ENCODE measurements at places on chromosomes 3 and 15.

- no peak for DNase-seq
These were observed 8.0 kb downstream of the IGSF10 start for GRCh38 chr3:151452841-151453240.

DNA sequence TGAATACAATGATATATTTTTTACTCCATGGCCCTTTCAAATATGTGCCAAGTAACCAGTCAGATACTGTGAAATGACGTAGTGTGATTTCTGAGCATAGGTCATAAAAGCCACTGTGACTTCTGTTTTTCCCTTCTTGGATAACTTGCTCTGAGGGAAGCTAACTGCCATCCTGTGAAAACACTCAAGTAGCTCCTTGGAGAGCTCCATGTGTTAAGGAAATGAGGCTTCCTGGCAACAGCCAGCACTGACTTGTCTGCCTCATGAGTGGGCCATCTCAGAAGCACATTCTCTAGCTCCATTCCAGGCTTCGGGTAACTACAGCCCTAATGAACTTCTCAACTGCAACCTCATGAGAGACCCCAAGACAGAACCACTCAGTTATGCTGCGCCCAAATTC, 9.5 kb upstream of the CCDC80 start:
- DNase-seq: no peak

- DNase-seq: peak; percentile 35
These were observed 66.4 kb upstream of the GOLIM4 start for GRCh38 chr3:168162172-168162571.

- no peak for DNase-seq
These were observed 38.5 kb downstream of the ZBTB20 start for GRCh38 chr3:115108614-115109013.

DNA sequence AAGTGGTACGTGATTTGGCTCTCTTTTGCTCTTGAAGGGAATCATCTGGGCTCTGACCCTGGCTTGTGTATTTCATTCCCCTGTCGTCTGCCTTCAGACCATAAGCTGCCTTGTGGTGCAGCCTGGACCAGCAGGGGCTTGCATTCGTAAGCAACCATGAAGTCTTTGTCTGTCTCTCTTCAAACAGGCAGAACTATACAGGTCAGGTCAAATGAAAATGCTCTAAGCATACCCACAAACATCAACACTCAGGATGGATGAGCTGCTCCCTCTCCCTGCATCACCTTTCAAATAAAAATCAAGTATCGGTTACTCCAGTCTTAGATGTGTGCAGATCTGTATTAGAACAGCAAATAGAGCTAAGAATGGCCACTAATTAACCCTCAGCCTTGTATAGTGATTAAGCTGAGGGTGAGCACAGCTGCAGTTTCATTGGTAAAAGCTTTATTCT, 268.6 kb upstream of the UBE2E1 start:
- DNase-seq: peak; percentile 18

GRCh38 chr3:196207833-196208607, 3.2 kb downstream of the ZDHHC19 start:
- no peak for DNase-seq

- peak; percentile 63 for DNase-seq
These were observed 162.5 kb downstream of the FMN1 start for GRCh38 chr15:33032053-33032452.

GRCh38 chr3:47404955-47405790, 24.4 kb downstream of the PTPN23 start:
- DNase-seq: peak; percentile 41

DNA sequence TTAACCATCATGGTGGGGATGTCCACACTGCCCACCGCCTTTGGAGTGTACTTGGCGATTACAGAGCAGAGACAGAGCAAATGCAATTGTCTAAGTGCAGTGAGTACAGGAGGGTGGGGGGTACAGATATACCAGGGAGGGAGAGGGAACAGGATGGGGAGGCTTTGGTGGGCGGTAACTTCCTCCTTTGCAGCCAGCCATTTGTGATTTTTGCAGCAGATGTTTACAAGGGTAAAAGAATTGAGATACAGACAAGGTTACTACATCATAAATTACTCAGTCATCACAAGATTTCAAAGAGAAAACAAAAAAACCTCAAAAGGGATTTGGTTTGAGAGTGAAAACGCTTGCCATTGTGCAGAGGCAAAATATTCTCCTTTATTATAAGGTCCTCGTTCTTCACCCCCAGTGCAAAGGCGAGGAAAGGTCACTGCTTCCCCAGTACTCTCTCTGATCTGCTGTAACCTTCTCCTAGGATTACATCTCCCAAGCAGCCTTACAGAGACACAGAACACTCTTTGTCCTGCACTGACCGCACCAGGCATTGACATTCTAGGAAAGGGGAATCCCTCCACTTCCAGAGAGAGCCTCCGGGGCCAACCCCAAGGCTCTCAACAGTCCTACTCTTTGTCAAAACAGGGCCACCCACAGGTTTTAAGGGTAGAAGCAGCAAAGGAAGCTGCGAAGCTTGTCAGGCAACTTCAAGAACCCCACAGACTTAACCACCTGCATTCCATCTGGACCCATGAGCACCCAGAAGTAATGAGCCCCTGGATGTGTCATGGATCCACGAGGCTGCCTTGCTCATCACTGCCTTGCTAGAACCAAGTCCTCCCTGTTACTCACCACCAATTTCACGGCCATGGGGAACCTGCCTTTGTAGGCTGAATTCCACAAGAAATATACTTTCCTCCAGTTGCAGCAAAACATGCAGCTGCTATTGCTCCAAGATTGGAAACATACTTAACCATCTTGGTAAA, 117.3 kb downstream of the ADAMTS17 start:
- peak; percentile 22 for DNase-seq

GRCh38 chr3:127679534-127680145, 6.9 kb downstream of the ABTB1 start:
- DNase-seq: no peak

- DNase-seq: no peak
These were observed 716.9 kb downstream of the AGBL1 start for GRCh38 chr15:86796521-86796920.

DNA sequence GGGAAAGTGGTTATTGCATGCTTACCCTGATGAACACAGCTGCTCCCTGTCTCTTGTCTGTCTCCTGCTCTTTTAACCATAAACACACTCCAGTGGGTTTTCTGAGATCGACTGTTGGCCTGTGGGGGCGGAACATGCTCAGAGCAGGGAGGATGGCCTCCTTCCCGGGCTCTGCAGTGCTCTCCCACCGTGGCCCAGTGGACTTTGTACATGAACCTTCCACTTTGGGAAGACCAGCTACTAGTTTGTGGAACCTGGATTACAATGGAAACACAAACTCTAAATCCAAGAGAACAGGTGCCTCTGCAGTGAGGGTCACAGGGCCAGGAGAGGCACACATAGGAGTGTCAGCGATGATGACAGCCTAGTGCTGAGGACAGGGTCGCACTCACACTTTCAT, 56.5 kb downstream of the KLF13 start:
- DNase-seq: no peak

GRCh38 chr3:124373524-124373923, 356.7 kb upstream of the UMPS start:
- no peak for DNase-seq

DNA sequence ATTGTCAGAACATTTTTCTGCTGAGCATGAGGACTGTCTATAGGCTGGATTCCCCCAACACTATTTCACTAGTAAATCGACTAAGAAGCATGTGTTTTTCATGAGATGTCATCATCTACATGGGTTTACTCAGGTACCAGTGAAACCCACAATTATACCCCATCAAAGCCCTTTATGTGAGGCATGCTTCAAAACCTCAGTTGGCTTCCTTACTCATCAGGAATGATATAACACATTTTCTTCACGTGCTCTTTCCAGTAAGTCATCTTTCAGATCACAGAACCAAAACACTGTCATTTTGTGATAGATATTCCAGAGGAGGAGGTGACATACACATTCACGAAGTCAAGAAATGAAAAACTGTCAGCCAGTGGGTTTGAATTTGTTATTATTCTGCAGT, 116.5 kb downstream of the ANO10 start:
- DNase-seq: no peak

DNA sequence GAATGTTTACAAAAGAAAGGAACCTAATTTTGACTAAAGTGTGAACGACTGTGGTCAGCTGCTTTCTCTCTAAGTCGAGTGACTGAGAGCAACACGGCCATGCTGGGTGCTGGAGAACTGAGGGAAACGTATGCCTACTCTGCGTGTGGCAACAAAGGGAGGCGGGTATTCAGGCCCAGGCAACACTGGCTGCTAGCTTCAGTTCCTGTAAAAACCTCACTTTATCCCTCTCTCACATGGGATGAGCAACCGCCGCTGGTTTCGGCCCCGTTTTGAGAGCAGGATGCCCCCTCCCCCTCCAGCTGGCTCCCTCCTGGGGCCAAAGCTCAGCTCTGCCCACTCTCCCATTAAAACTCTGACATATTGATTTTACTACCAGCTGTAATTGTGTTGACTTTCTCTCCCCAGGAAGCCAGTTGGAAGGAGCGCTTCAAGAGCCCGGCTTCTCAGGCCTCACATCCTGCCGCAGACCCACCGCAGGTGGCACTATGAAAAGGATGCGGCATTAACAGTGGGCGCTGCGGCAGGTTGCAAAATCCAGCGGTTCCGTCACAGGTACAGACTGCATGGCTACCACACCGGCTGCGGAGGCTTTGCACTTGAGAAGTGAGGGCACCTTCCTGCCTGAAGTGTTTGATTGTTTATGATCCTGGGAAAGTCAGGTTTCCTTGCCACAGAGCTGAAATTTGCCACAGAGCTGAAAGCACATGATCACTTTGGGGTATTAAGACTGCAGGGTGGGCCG, 12.7 kb downstream of the PLXND1 start:
- no peak for DNase-seq

GRCh38 chr3:55782351-55782750, 295.2 kb upstream of the WNT5A start:
- DNase-seq: no peak

- no peak for DNase-seq
These were observed 73.7 kb downstream of the CCNL1 start for GRCh38 chr3:157086060-157086750.

- peak; percentile 19 for DNase-seq
These were observed 83.1 kb upstream of the PLCL2 start for GRCh38 chr3:16801698-16802097.

GRCh38 chr3:43765521-43765971, 74.8 kb downstream of the ABHD5 start:
- peak; percentile 15 for DNase-seq

GRCh38 chr15:63928185-63928842, 94.6 kb upstream of the HERC1 start:
- no peak for DNase-seq

GRCh38 chr3:159786489-159787177, 202.0 kb upstream of the IL12A start:
- DNase-seq: no peak

DNA sequence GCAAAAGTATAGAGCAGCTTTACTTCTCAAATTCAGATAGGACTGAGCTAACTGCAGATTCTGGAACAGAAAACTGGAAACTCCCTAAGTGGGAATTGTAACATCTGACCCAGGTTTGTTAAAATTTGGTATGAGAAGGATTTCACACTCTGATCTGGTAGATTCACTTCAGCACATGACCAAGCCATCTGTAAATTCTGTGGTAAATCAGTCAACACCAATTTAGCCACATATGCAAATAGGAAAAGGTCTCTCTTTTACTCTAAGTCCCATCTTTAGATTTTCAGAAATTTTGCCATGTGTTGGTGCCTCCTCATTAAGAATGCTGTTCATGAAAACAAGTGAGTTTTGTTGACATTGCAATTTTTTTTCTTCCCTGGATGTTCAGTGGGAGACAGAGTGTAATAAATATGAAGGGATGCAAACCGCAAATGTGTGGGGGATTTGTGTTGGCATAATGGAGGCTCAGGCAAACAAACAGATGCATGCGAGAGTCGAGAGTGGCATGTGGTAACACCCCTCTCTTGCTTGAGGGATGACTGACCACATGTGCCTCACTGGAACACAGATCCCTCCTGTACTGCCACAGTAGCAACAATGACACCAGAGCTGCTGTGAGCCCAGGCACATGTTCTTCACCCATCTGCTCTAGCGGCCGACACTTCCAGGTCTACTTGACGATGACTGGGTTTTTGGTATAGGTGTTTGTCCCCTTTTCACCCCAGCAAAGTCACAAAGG, 146.6 kb downstream of the FEZF2 start:
- no peak for DNase-seq

DNA sequence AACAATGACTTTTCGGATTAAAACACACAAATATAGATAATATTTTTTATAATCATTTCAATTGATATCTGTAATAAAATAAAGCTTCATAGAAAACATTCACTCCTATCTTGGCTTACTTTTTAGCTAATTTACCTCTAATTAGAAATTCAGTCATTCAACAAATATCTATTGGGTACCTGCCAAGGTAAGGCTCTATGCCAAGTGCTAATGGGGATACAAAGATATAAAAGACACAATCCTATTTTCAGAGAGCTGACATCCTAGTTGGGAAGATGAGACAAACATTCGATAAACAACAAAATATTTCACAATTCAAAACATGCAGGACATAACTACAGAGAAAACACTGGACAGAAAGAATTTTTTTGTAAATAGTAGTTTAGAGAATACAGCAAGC, 63.3 kb downstream of the ULK4 start:
- no peak for DNase-seq

- no peak for DNase-seq
These were observed 297.7 kb downstream of the LRTM1 start for GRCh38 chr3:54630101-54630623.

DNA sequence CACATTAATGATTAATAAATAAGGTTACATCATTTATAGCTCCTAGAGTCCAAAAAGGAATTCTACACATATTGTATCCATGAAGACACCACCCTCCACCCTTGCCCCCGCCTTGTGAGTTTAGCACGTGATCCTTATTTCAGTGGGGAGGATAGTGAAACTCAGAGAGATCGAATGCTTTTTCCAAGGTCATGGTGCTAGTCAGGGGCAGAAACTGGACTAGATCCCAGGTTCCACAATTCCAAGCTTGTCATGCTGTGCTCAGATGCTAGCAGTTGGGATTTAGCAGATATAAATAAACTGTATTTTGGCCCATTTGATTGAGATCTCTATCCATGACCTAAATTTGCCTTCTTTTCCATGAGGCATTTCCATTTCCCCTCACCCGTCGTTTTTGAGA, 227.4 kb upstream of the THRB start:
- DNase-seq: no peak

- DNase-seq: no peak
These were observed 38.6 kb downstream of the SCN5A start for GRCh38 chr3:38610934-38611333.

DNA sequence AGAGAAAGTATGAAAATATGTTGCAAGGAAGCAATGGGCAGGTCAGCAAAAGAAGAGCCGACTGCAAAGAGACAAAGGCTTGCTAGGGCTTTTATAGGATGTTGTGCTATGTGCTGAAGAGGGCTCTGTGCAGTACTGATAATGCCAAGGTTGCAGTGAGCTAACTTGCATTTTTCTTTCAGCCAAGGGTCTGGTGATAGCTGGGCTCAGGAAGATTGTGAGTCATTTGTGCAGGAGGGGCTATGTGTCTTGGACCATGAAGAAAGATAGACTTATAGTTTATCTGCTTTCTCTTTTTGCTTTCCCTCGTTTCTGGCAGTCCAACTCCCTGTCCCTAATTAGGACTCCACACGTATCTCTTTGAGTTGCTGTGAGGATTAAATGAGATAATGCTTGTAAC, 64.5 kb upstream of the LRIG1 start:
- no peak for DNase-seq

GRCh38 chr3:104281713-104282112, 1085.0 kb upstream of the ALCAM start:
- DNase-seq: no peak

All from astrocyte of the cerebellum (primary cell).